Iris pigment epithelial cell (primary cell): ENCODE measurements at places on chromosomes 3 and 15.

GRCh38 chr15:67396114-67396513 is 124.8 kb upstream of the C15orf61 start:
- DNase-seq = no peak

DNA sequence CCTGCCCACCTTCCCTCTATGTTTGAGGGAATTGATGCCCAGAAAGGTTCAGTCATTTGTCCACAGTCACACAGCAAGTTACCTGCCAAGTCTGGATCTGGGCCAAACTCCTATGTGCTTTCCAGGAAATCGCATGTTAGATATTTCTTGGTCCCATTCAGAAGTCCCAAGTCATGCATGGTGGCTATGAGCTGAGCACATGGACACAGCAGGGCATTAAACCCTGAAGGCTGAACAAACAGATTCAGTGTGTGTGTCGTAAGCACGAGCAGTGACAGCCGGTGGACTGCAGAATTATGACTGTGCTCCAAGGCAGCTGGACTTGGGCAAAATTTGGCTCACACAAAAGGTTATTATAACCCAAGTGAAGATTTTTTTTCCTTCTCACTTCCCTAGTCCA is 11.4 kb upstream of the SLC6A6 start:
- DNase-seq = peak; percentile 76

GRCh38 chr3:138384531-138384930 is 36.2 kb downstream of the MRAS start:
- no peak for DNase-seq

- no peak for DNase-seq
Measured at GRCh38 chr15:83380059-83380458, 67.1 kb upstream of the SH3GL3 start.
